CD4-positive, alpha-beta T cell treated with Interleukin-15 for 1 hour (primary cell): ENCODE measurements at places on chromosomes 2 and 18.

DNA sequence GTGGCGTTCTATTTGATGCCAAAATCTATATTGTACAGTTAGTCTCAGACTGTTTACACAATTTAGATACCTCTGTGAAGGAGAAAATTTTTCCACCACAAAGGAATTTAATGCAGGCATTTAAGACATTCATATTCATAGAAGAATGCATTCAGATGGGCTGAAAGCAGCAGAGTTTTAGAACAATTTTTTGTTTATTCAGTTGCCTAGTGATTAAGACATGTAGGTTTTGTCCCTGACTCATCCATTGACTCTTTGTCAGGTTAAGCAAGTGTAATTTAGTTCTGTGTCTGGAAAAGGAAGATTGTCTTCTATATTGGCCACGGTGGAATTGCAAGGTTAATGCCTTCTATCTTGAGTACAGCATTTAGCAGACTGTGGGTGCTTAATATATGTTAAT lies 515.0 kb downstream of the PARD3B start:
- no peak for DNase-seq

DNA sequence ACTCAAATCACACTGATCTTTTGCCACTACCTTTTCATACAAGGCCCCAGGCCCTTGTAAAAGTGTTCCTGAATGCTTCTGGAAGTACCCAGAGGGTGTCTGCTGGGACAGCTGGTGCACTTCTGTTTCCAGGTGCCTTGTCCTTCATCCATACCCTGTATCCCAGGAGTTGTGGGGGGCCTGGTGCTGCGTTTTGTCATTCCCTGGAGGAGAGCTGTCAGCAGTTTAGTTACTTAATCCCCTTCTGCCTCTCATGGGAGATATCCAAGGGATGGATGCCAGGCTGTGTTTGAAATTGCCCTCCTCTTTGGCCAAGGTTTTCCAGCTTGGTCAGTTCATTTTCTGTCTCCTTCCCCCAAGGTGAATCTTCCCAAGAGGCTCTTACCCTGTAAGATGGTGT lies 158.3 kb downstream of the WDSUB1 start:
- no peak for DNase-seq

DNA sequence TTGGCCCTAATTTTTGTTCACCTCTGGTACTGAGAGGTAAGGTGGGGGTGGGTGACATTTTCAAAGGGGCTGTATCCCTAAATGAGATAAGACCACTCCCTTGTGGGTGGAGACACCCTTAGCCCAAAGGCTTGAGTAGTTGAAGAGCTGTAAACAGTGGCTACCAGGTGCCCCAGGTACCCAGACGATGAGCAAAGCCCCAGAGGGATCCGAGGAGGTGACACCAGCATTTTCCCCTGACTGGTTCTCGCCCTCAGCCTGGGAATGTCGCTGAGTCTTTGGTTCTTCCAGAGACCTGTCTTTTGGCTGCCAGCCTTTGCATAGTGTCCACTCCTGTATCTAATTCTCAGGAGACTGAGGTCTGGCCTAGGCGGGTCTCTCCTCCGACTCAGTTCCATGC lies 36.5 kb downstream of the RRM2 start:
- no peak for DNase-seq

DNA sequence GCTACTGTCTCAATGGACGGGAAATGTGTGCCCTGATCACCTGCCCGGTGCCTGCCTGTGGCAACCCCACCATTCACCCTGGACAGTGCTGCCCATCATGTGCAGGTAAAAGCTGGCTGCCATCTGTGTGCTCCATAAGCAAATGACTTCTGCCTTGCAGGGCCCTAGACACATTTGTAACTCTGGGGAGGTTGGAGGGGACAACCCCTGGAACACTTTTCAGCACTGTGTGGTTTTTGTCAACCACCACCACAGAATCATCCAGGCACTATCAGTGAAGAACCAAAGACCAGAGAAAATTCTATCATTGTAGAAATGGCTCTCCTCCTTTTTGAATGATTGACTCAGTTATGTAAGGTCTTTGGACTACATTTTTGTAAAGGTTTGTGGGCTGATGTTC lies 84.3 kb downstream of the FEZ2 start:
- DNase-seq, result no peak

- no peak for DNase-seq
Observed at GRCh38 chr2:128474036-128474955, 155.6 kb upstream of the HS6ST1 start.

- DNase-seq, result no peak
Observed at GRCh38 chr2:223855426-223855825, 18.0 kb upstream of the AP1S3 start.

DNA sequence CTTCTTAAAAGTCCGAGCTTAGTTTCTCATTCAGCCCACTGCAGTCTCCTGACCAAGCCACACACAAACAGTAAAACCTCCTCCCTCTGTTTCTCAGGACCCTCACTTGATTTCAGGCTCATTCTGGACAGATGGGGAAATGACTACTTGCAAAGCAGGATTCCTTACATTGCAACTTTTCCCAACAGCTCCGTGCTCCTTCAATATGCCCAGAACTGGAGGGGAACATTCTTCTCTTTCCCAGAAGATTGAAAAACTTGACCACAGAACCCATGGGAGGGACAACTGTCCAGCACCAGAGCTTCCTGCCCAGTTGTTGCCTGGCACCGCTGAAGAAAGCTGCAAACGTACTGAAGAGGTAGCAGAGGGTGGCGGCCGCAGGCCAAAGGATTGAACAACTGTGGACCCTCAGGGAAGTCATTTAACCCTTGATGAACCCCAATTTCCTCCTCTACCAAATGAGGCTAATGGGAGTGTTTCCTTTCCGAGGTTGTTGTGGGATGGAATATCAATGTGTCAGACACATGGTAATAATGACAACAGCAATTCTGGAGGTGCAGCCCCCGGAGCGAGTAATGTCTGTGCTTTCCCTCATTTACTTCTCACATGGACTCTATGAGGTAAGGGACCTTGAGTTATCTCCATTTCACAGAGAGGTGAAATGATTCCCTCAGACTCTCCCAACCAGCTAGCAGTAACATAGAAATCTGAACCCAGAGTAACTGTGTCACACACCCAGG lies 25.0 kb downstream of the BCL11A start:
- DNase-seq, result no peak

DNA sequence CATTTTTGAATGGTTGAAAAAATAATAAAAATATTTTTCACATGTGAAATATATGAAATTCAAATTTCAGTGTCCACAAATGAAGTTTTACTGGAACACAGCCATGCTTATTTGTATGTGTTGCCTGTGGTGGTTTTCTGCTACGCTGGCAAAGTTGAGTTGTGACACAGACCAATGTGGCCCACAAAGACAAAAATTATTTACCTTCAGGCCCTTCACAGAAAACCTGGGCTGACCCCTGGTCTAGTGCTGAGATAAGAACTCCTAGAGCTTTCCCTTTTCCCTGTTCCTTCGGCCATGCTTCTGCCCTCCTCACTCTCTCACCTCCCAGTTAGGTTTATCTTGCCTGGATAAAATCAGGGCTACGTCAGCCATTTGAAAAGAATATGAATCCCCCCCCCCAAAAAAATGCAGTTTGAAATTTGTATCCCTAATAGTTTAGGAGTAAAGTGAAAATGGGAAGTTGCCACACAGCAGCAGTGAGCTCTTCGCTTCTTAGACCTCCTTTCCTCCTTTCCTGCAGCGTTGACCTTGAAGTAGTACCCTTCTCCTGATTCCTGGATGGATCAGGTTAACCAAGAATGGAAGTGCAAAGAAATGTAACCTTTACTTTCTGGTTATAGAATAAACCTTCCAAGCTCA lies 91.0 kb downstream of the LIMS1 start:
- DNase-seq, result no peak

DNA sequence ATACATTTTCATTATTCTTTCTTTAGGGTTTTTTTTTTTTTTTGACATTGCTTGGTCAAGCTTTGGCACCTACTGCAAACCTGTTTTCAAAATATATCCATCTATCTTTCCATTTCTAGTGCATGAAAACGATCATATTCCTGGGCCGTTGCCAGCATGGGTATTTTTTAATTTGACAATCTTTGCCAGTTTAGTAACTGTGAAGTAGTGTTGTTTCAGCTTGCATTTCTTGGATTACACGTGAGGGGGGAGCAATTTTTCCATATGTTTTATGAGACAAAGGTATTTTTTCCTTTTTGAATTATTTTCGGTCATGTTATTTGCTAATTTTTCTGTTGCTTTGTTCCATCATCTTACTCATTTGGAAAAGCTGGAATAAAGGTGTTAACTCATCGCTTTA lies 40.9 kb downstream of the TSHZ1 start:
- no peak for DNase-seq
